ENCODE measurements at places on chromosomes 11 and 22.

DNA sequence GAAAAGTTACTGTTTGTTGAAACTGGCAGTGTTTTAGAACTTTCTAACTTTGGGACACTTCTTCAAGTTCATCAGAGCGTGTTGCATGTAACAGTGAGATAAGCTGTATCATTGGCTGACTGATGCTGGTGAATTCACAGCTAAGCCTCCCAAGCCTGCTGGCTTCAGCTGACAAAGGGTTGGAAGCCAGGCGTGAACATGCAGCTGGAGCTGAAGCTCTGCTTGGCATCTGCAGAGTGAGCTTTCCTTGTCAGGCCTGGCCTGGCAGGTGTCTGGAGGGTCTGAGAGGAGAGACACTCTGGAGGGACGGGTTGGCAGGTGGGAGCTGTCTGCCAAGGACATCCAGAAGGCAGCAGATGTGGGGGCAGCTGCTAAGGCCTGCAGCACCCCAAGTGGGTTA lies 1.5 kb downstream of the AMPD3 start:
- DNase-seq = no peak

- DNase-seq = no peak
Observed at GRCh38 chr22:32682990-32683389, 118.5 kb upstream of the TIMP3 start.

DNA sequence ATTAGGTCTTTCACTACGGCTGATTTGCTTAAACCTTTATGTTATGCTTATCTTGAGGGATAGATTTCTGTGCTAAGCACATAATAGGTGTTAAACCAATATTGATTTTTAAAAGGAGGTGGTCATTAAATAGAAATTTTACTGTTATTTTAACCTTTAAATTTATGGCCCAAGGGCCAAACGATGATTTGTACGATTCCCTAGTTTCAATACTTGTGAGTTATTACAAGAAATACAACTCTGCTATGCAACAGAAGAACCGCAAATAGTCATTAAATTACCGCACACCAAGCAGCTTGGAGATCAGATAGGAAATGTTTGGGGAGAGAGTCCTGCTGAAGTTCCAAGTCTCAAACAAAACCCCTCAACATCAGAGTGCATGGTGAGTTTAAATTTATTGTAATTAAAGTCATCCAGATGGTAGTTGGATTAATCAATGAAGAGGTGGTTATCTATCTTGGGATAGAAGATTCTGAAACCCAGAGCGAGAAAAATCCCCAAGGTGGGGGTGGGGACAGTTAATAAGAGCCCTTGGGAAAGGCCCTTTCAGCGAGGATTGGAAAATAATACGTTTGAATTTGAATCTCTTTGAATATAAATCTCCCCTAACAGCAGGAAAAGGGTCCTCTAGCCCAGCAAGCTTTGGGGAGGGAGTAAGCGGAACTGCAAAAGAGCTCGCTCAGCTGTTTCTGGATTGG lies 805 bp upstream of the QSER1 start:
- DNase-seq = no peak

- no peak for DNase-seq
Observed at GRCh38 chr22:35046744-35047462, 19.1 kb upstream of the ISX start.

GRCh38 chr11:13287036-13287435 lies 9.4 kb downstream of the BMAL1 start:
- DNase-seq = no peak

- no peak for DNase-seq
Observed at GRCh38 chr11:44246726-44247125, 63.2 kb downstream of the ALX4 start.

DNA sequence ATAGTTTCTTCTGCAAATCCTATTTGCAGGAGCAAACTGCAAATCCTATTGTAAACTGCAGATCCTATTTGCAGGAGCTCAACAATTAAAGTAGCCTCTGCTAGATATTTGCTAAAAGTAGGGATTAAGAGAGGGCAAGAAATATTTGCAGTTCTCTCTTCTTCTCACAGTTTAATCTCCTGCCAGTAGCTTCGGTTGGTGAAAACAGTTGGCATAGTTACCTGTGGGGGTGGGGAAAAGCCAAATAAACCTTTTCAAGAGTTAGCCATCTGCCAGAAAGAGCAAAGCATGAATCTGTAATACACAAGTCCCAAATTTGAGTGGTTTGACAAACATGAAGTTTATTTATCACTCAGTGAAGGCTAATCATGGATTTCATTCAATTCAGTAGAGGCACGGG lies 942.5 kb downstream of the JRKL start:
- DNase-seq = no peak

DNA sequence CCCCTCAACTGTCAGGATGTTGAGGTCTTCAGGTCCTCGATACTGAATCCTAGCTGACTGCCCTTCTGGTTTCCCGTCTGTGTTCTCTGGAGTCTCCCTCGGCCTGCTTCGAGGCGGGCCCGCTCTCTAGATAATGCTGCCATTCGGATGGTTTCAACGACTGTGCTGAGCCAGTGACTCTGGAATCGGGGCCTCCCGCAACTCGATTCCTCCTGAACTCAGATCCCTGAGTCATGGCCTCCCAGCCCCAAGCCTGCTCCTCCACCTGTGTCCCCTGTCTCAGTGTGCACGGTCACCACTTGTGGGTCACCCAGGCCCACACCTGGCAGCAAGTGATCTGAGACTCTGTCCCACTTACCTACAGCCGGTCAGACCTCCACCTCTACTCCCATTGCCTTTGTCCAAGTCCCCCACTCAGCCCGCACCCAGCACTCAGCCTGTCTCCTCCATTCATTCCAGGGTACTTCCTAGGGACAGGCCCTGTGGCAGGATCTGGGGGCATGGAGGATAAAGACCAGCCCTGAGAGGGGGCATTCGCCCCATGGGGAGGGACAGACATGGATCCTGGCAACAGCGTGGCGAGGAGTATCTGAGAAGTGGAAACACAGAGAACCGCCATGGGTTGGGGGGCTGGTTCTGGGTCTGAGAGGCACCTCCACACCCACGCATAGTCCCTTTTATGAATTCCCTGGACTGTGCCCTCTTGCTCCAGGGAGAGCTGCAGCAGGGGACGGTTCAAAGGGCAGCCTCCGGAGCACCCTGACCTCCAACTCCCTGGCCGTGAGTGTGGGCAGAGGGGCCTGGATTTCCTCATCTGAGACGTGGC lies 14.3 kb downstream of the MPST start:
- DNase-seq = no peak

Measured in stimulated activated CD4-positive, alpha-beta T cell treated with anti-CD3 and anti-CD28 coated beads, Interleukin-12 subunit alpha, Interleukin-12 subunit beta, amount 100 ng/mL, for 4 hours (primary cell).